ENCODE measurements at places on chromosomes 5 and 9.

DNA sequence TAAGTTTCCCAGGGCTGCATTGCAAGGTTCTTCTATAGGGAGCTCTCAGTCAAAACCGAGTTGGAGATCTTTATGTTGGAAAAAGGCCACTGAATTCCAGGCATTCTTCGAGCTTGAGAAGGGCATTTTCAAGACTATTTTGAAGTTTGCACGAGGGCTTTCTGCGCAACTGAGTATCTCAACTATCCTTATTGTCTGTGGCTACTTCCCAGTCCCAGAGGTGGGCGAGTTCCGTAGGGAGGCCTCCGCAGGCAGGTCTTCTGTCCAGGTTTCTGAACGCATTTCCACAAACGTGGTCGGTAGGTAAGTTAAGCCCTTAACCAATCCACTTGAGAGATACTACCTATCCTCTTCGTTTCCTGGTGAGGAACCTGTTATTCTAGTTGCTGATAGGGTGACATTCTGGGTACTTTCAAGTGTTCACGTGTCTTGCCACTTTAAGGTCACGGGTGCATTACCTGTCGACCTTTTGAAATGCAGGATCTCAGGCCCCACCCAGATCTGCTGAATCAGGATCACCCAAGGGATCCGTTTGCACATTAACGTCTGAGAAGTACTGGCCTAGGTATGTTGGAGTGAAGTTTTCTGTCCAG, 51.4 kb upstream of the TJP2 start:
- DNase-seq: peak; percentile 47

GRCh38 chr5:38396766-38397165, 138.4 kb downstream of the EGFLAM start:
- no peak for DNase-seq

DNA sequence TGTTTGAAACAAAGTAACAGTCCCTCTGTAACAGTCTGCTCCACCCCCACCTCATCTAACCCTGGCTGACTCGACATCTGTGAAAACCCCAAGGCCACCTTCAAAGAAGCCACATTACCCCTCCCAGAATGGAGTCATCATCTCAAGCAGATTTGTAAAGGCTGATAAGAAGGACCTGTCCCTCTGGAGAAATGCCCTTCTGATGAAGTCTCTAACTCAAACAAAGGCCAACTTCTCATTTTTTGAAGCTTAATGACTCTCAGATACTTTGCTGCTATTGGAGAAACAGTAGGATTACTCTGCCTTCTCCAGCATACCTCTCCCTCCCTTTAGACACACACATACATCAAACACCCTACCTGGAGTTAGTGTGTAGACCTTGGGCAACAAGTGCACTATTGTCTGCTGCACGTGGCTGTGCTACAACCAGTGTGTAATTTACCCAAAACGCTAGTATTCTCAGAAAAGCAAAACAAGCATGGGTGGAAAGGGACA, 5.3 kb upstream of the SUSD1 start:
- DNase-seq: no peak

DNA sequence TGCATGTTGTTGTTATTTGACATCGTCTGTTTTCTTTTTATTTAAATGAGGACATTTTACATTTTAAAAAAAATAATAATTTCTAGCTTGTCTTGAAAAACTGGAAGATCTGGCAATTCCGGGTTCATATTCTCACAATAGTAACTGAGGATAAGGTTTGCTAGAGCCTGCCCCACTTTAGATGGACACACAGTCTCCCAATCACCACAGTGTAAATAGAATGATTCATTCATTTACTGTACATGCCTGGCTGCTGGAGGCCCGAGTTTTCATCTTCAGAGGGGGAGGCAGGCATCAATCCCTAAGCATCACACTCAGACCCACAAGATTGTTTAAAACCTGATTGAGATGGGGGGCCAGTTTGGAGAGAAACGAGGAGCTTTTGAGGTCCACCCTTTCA, 2039.7 kb upstream of the WWC1 start:
- no peak for DNase-seq

- no peak for DNase-seq
Measured at GRCh38 chr5:160629003-160629402, 207.3 kb downstream of the PTTG1 start.

- no peak for DNase-seq
Measured at GRCh38 chr9:120890320-120891244, 13.6 kb upstream of the PHF19 start.

GRCh38 chr5:94888674-94889073, 270.2 kb downstream of the SLF1 start:
- no peak for DNase-seq

- DNase-seq: no peak
Measured at GRCh38 chr9:83430681-83431080, 107.5 kb downstream of the FRMD3 start.

- peak; percentile 62 for DNase-seq
Measured at GRCh38 chr9:34375901-34376595, 650 bp downstream of the MYORG start.

GRCh38 chr5:50667023-50667652, 701 bp downstream of the PARP8 start:
- peak; percentile 22 for DNase-seq

GRCh38 chr9:80157561-80157983, 585.8 kb downstream of the TLE4 start:
- no peak for DNase-seq

GRCh38 chr5:68033029-68033428, 182.5 kb upstream of the PIK3R1 start:
- DNase-seq: no peak

DNA sequence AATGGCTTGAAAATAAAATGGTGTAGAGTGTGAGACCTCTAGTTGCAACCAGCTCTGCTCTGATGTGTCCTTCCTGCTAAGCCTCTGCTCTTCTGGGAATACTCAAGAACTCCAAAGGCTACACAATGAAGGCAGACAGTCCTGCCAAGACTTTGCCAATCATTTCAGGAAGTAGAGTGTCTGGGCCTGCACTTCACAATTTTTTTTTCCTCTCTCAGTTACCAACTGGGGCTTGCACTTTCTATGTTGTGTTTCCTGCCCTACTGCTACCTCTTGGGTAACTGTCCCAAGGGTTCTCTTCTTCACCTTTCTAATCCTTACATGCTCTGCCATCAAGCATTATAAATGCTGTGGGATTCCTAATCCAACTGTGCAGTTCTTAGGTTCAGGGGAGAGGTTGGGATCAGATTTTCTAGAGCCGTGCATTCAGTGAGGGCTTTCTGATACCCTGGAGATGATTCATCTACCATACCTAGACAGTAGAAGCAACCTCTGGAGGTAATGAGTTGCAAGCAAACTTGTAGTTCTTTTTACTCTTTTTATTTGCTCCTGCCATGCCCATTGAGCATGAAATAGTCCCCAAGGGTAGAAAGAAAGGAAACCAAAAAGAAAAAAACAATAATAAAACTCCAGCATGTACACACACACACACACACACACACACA, 365.9 kb downstream of the MLLT3 start:
- DNase-seq: no peak

- DNase-seq: no peak
Measured at GRCh38 chr5:143775258-143775657, 36.7 kb upstream of the HMHB1 start.

GRCh38 chr9:124629600-124629999, 122.4 kb upstream of the NR5A1 start:
- DNase-seq: no peak

- no peak for DNase-seq
Measured at GRCh38 chr5:171595801-171596231, 176.4 kb downstream of the FGF18 start.

GRCh38 chr9:12723409-12724028, 30.3 kb downstream of the TYRP1 start:
- DNase-seq: no peak

DNA sequence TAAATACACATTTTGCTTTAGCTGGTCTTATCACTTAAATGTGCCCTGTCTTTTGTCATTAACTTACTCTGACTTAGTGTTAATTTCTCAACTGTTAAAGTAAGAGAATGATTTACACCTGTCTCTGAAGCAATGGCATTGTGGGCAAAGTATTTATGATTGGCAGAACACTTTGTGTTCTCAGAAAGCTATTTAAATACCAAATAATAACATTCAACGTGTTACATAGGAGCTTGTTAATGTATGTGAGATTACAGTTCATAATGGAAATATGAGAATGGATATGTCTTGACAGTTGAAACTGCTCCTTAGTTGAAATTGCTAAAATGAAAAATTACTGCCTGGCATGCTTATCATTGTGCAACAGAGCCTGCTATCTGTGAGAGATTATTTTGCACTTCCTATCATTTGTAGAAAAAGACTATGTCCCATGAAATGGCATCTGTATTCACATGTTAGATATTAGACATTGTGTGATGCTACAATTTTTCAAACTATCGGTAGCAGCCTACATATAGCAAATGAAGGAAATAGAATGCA, 46.1 kb downstream of the PRR16 start:
- DNase-seq: no peak

- DNase-seq: no peak
Measured at GRCh38 chr5:66960369-66961137, 236.0 kb downstream of the CD180 start.

DNA sequence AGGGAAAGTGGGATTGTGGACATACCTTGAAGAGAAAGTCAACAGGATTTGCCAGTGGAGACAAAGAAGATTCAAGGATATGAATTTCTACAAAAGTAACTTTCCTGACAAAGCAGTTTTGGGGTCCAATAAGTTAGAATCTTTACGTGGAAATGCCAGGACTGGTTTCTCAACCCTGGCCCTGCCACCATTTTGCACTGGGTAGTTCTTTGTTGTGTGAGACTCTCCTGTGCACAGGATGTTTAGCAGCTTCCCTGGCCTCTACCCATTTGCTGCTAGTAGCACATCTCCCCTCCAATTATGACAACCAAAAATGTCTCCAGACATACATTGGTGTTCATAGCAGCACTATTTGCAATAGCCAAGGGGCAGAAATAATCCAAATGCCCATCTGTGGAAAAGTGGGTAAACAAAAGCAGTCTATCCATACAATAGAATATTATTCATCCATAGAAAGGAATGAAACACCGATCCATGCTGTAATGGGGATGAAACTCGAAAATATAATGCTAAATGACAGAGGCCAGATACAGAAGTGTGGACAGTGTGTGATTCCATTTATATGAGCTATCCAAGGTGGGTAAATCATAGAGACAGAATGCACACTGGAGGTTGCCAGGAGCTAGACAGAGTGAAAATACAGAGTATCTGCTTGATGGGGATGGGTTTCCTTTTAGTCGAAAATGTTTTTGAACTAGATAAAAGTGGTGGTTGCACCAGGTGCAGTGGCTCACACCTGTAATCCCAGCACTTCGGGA, 91.4 kb downstream of the NSUN2 start:
- DNase-seq: no peak

DNA sequence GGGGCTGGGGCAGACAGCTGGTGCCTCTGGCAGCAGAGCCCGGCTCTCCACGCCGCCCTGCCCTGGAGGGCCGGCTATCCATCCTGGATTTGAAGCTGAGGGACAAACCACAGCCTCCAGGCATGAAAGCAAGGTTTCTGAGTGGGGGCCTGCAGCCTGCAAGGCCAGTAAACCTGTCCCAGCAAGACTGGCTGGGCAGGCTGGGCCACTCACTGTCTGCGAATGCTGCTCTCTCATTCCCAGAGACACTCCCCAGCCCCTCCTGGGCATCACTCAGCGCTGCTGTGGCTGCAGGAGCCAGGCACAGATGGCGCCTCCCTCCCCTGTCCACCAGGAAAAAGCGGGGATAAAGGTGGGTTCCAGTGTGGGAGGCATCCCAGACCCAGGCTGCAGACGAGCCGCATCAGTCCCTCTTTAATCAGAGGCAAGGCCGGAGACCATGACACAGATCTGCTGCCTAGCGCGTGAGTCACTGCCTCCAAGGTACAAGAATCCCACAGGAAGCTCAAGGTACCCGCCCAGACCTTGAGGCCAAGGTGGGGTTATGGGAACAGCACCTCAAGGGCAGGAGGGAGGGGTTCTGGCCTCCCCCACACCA, 118.0 kb downstream of the VAV2 start:
- no peak for DNase-seq

- DNase-seq: no peak
Measured at GRCh38 chr5:150626853-150627276, 13.6 kb upstream of the SYNPO start.

GRCh38 chr5:8727396-8727795, 818.5 kb downstream of the SEMA5A start:
- no peak for DNase-seq

DNA sequence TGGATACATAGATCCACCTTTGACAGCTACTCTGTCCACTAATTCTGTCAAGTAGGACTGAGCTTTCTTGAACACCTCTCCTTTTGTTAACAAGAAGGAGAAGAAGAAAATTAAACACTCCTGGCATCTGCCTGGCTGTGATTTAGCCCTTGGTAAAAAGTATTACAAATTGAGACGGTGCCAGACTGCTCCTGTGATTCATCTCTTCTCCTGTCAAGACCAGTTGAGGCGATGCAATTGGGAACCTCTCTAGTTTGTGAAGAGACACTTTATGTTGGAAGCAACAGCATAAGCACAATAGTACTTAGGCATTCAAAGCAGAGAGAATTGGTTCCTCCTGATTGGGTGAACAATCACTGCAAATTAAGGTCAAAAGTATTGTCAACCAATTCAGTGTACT, 72.7 kb downstream of the GHR start:
- no peak for DNase-seq

GRCh38 chr5:98705841-98706240, 67.6 kb upstream of the RGMB start:
- no peak for DNase-seq

- no peak for DNase-seq
Measured at GRCh38 chr5:64634997-64635686, 55.2 kb upstream of the SHISAL2B start.

Data from HuH-7.5 (cell line).